ENCODE measurements at places on chromosomes 1 and 21. TPM values are rescaled to one million over a fixed set of nuclear protein-coding genes. Genes with fewer than 3 reads are reported as not detected.
A peak's percentile ranks its signal among the peaks of the same experiment; 100 is the strongest.

DNA sequence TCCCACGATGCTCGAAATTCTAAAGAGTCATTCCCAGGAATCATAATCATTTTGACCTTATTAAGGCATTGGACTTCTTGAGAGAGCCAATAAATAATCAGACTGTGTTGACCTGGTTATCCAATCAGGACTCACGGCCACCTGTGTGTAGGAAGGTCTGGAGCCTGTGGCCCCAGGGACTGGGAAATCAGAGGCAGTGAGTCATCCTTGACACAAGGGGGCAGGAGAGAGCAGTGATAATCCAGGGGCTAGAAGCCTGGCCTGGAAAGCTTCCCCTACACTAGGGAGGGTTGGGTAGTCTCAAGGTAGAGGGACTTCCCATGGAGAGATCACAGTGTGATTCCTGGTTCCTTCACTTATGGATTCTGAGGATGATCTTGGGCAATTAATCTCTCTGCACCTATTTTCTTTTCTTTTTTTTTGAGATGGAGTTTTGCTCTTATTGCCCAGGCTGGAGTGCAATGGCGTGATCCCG lies 4.7 kb downstream of the MR1 start:
- peak; percentile 80 for DNase-seq

DNA sequence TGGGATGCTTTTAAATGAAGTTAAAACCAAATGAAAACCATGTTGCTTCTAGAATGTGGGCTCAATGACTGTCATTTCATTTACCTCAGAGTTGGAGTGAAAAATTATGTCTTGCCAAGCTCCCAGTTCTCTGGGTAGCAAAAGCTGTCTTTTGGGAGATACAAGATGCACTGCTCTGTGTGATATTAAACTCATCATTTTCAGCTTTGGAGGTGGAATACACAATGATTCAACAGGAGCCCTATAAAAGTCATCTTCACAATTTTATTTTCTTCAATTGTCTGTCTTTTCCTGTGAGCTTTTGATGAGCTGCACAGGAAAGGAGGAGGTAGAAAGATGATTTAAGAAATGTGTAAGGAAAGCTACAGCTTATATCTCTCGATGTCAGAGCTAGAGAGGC lies 120.3 kb upstream of the SPATA6 start:
- no peak for DNase-seq

- DNase-seq, result no peak
These were observed 14.3 kb upstream of the C1orf174 start for GRCh38 chr1:3914331-3914851.

DNA sequence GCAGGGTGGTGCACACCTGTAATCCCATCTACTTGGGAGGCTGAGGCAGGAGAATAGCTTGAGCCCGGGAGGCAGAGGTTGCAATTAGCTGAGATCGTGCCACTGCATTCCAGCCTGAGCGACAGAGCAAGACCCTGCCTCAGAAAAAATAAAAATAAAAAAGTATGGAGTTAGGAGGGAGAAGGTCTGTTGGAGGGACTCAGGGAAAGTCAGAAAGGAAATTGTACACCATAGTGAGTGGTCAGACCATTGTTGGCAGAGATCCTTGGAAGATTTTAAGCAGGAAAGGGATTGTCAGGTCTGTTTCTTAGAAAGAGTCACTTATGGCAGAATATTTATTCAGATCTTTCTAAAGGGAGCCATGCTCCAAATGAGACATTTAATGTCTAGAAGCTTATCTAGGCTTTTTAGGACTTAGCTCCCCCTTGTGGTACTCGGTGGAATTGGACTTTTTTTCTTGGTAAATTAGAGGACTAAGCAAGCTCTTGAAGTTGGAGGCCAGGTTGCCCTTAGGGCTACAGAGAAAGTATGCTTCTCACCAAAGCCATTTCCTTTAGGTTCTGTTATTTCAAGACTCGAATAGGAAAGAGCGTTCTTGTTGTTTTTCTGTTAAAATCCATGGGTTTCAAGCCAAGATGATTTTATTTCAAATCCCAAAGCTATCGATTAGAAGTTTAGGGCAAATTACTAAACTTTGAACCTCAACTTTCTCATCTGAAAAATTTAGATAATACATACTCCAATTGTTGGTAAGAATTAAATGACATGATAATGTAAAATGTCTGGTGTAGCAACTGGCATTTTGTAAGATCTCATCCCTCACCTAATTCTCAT lies 16.5 kb downstream of the MIA3 start:
- peak; percentile 68 for DNase-seq

DNA sequence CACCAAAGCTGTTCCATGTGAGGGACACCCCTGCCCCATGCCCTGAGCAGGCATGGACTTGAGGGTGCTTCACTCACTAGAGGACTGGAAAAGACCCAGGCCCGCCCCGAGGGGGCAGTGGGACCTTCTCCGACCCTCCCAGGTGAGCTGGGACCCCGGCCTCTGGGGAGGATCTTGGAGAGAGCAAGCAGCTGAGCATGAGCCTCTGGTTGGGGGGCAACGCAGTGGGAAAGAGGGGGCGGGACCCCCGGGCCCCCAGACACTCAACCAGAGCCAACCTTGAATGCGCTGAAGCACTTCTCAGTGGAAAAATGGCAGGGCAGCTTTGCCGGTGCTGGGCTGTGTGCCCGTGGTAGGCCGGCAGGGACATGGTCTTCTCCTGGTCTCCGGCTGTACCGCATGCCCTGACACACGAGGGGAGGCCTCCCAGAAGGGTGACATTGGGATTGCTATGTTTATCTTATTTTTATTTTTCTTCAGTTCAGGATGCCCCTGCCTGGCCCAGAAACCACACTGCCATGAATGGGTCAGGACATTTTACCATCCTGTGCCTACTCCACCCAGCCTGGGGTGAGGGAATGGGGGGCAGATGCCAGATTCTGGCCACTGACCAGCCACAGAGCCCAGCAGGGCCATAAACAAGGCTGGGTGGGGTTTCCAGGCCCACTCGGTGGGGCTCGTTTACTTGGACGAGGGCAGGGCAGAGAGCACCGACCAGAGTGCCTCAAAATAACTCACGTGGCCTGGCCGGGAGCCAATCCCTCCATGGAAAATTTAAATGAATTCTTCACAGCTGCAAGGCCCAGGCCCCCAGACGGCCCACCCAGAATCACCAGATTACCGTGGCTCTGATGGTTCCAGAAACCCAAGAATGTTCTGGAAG lies 17.2 kb upstream of the LAPTM5 start:
- DNase-seq, result no peak

DNA sequence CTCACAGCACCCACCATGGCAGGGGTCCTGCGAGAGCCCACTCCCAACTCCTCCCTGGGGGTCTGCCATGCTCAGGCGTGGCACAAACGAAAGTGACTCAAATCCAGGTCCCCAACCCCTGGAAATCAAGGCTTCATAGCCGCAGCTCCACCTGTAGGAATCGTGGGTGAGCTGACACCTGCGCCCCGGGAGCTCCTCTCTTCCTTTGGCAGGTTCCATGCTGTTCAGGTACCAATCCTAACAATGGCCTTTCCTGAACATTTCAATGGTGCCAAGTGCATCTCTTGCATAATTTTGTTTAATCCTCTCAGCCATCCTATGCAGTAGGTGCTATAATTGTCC lies 28.9 kb upstream of the NPPB start:
- DNase-seq, result no peak

- no peak for DNase-seq
These were observed 150.1 kb downstream of the PBX1 start for GRCh38 chr1:164709126-164709525.

GRCh38 chr21:31873696-31874599 lies 1.1 kb downstream of the HUNK start:
- peak; percentile 76 for DNase-seq

- DNase-seq, result no peak
These were observed 100.2 kb downstream of the NRIP1 start for GRCh38 chr21:14964621-14965020.

GUCA2B gene
- total RNA-seq, result not detected

DFFB gene
- 12.7 TPM for total RNA-seq

- DNase-seq, result no peak
These were observed 676.0 kb downstream of the PLA2G4A start for GRCh38 chr1:187504779-187505178.

- DNase-seq, result peak; percentile 80
These were observed 10.9 kb upstream of the HES5 start for GRCh38 chr1:2540816-2541492.

IBA57 gene
- 14.1 TPM for total RNA-seq

DNA sequence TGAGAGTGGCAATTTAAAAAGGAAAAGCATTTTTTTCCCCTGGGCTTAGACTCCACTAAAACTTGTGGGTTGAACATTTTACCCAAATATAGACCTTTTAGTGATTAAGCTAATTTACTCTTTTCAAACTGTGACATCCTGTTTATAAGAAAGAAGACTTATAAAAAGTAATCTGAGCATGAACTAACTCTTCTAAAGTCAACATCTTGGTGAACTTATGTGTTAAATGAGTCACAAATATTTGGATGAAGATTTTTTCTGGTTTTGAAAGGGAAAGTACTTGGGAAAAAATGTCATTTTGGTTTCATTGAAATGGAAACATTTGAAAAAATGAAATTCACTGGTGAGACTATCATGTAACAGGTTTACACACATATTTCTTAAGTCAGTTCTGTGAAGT lies 109.8 kb downstream of the KCNK2 start:
- DNase-seq, result no peak

TCP10L gene
- 0.58 TPM for total RNA-seq

HMCN1 gene
- 0.13 TPM for total RNA-seq

- no peak for DNase-seq
These were observed 25.8 kb upstream of the MGST3 start for GRCh38 chr1:165605246-165605645.

PTPN22 gene
- total RNA-seq, result 1.3 TPM

DNA sequence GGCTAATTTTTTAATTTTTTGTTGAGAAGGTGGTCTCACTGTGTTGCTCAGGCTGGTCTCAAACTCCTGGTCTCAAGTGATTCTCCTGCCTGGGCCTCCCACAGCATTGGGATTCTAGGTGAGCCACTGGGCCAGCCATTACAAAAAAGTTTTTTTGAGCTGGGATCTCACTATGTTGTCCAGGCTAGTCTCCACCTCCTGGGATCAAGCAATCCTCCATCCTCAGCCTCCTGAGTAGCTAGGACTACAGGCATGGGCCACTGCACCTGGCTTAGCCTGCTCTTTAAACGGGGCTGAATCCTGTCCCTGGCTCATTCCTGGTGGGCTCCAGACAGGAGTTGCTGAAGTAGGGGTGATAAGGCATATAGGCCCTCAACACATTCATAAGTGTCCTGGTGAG lies 2.5 kb downstream of the TAS1R1 start:
- no peak for DNase-seq

DNA sequence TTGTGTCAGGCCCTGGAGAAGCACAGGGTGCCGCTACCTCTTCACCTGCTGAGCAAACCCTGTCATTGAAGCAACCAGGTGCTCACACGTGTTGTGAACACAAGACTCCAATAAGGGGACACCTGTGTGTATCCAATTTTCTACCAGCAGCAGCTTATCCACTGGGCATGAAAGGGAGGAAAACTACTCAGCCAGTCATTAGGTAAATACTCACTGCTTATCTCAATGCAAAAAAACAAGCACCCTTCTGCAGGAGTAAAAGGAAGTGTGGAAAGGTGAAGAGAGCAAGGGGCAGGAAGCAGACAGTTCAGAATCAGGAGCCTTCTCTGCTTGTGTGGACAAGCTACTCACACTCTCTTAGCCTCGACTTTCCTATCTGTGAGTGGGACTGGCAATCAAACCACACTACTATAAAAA lies 148.9 kb downstream of the ETS2 start:
- no peak for DNase-seq

FAM131C gene
- 0.16 TPM for total RNA-seq

- no peak for DNase-seq
These were observed 26.1 kb downstream of the ACOT7 start for GRCh38 chr1:6367381-6368012.

DNA sequence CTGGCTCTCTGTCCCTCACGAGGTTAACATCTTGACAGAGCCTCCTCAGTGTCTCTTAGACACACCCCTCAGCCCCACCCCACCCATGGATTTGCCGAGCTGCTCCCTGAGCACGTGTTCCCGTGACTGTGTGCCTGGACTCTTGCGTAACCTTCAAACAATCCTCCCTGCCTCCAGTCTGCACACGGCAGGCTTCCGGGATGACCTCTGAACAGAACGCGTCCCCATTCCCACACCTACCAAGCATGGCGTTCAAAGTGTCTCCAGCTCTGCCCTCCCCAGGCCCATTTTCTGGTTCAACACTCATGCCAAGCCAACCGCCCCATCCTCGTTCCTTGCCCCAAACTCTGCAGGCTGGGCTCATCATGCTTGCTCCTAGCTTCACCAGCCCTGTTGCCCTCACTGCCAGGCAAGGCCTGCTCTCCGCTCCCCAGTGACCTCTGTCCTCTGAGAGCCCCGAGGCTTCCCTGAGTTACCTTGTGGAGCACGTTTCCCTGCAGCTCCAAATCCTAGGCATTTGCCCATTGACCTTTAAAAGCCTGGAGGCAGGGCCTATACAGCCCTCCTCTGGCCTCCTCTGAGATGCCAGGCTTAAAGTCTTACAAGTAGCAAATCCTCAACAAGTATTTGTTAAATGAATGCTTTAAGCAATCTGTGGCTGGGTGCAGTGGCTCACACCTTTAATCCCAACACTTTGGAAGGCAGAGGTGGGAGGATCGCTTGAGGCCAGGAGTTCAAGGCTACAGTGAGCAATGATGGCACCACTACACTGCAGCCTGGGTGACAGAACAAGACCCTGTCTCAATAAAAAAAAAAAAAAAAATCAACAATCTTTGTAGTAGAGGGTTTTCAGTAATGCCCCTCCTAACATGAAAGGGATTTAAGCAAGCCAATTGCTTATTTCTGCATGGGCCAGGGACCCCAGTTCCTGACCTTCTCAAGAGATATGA lies 5.0 kb downstream of the AGT start:
- peak; percentile 72 for DNase-seq

ANKRD65 gene
- total RNA-seq, result not detected

CCDC30 gene
- total RNA-seq, result 0.76 TPM

HHAT gene
- 0.13 TPM for total RNA-seq

DNA sequence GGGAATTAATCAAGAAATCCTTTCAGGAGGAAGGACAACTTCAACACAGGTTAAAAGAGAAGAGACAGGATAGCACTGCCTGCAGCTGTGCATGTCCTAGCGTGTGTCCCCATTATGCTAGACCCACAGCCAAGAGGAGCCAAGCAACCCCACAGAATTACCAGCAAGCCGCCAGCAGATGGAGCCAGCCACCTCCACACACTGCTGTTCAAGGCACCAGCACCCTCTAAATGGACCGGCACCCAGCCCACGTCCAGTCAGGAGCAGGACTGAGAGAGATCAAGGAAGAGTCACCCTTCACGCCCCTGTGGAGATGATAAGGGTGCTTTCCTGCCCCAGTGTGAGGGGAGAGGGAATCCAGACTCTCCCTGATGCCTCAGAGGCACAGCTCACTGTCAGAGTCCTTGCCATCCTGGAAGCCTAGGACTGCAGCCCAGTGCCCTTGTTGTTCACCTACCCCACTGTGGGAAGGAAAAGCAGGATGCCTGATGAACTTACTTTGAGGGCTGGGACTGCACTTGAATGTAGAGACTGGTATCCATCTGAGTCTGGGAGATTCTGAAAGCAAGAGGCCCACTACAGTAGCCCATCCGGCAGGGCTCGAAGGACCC lies 37.1 kb upstream of the CTTNBP2NL start:
- DNase-seq, result peak; percentile 57

GRCh38 chr21:43369124-43369523 lies 57.8 kb downstream of the SIK1 start:
- DNase-seq, result no peak

SLC1A7 gene
- total RNA-seq, result not detected

CD84 gene
- total RNA-seq, result 2.5 TPM

GRCh38 chr1:205563927-205564441 lies 59.5 kb downstream of the CDK18 start:
- no peak for DNase-seq
